ENCODE measurements at places on chromosomes 11 and 22.

GRCh38 chr22:49429066-49429465 lies 398.6 kb downstream of the BRD1 start:
- no peak for DNase-seq

DNA sequence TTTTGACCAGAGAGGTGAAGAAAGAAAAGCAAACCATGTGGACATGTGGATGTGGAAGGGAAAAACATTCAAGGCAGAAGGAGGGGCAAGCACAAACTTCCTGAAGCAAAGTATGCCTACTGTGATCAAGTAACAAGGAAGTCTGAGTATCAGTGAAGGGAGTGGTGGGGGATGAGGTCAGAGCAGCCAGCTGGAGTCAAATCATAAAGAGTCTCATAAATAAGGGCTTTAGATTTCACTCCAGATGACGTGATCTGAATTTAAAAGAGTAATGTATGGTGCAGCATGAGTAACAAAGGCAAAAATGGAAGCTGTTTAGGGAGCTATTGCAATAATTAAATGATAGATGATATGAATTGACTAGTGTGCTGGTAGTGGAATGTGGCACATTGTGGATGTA lies 665.4 kb upstream of the CCDC90B start:
- no peak for DNase-seq

GRCh38 chr11:12192794-12193514 lies 82.6 kb downstream of the MICAL2 start:
- DNase-seq: no peak

DNA sequence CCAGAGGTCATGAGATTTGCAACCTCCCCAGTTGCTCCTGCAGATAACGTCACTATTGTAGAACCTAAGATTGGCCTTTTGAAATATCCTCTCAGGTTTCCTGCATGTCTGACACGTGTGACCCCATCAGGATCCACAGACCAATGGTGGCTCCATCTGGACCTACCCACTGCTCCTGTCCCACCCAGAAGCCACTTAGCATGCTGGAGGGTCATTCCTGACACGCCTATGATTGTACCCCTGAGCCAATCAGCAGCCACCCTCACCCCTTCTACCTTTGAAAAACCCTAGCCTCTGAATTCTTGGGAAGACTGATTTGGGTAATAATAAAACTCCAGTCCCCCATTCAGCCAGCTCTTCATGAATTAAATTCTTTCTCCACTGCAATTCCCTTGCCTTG lies 20.1 kb upstream of the NARS2 start:
- no peak for DNase-seq

DNA sequence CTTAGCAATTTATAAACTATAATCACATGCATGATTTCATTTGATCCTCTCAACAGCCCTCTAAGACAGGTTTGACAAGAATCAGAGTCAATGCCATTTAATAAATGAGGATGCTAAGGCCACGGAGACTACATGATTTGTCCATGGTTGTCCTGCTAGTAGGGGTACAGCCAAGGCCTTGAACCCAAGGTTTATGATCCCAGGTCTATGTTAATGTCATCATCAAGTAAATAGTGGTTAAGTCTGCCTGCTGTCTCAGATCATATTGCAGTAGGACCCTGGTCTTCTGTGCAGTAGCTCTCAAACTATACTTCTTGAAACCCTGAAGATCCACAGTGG lies 17.7 kb upstream of the SYTL2 start:
- DNase-seq: no peak

- no peak for DNase-seq
Observed at GRCh38 chr22:44752285-44753188, at the start of gene ARHGAP8. ARHGAP8 (plus strand) TSS chr22:44752575; CDS start chr22:44786528, 33,953 bp downstream.

DNA sequence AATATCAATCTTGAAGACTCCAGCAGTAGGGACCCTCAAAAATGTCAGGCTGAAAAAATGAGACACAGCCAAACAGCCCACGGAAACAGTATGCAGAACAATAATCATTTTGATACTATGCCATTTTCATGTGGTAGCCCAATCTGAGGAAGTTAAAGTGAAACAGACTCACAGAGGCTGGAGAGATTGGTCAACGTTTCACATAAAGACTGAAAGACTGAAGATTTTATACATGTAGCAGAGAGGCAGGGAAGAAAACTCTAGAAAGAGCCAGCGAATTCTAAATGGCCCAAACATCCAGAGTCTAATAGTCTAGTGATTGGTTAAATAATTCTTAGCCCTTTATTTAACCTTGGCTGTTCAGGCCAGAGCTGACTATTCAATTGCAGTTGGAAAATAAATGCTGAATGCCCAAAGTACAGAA lies 49.4 kb downstream of the MAML2 start:
- no peak for DNase-seq

DNA sequence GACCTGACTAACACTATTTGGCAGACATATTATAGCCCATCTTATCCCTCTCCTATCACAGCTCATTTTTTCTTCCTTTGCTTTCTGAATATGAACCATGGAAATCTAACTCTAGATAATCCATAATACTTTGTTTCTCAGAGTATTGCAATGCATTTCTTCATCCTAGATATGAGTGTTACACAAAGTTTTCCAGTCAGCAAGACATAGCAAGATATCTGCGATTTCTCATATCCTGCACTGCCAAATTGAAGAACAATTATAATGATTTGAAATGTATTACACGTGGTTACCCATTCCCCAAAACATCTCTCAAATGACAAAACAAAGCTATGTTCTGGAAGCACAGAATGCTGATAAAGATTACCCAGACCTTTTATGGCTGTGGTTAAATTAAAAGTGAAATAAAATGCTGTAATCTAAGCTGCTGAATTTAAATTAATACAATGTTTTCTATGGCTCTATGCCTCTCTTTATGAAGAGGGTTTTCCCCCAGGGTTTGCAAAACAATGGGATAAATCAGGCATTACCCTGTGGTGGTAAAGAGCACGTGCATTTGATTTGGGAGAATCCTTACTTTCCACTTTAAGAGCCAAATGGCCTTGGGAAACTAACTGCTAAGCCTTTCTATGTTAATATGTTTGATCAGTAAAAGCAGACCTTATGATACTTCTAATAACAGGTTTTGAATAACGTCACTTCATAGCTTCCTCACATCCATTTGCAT lies 1291.0 kb upstream of the CNTN5 start:
- no peak for DNase-seq

DNA sequence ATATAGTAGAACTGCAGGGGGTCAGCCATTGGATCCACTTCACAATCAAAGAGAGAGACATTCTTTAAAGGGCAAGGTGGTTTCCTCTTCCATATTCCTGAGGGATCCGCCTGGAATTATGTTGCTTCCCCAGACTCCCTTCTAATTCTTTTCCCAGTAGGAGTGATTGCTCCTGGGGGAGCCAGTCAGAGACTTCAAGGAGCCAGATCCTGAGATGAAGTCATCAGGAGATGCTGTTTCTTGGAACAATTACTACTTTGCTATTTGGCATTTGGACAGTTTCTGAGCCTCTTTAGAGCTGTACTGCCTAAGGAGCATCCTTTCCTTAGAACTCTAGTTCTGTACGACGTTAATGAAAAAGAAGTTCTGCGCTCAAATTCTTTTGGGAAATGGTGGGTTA lies 1.9 kb upstream of the OR9Q2 start:
- no peak for DNase-seq

- DNase-seq: no peak
Observed at GRCh38 chr11:5230266-5230665, 3.4 kb upstream of the HBB start.

GRCh38 chr22:45425101-45425500 lies 11.6 kb downstream of the RIBC2 start:
- no peak for DNase-seq

DNA sequence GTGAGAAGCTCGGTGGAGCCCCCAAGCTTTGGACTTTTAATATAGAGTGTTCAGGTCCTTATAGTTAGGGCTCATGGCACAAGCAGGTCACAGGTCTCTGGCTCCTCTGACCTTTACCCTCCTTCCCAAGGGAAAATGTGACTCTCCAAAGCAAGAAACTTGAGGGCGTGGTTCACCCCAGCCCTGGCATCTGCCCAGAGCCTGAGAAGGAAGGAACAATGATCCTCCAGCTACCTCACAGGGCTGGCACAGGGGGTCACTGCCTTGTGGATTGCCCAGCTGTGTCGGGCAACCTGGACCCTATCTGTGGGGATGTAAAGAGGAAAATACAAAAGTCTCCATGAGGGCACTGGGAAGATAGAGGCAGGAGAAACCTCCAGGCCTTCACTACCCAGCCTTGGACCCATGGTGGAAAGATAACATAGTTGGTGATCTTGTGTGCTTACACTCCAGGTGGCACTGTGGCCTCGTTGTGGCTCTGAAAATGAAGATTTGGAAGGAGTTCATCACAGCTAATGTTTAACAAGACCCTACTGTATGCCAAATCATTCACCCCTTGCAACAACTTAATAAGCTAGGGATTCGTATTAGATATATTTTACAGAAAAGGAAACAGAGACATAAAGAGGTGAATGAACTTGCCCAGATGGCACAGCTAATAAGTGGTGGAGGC lies 3.8 kb upstream of the ZNF195 start:
- DNase-seq: no peak

GRCh38 chr11:70511345-70511744 lies 113.0 kb downstream of the CTTN start:
- no peak for DNase-seq

GRCh38 chr11:19868871-19869270 lies 156.2 kb downstream of the NAV2 start:
- no peak for DNase-seq

DNA sequence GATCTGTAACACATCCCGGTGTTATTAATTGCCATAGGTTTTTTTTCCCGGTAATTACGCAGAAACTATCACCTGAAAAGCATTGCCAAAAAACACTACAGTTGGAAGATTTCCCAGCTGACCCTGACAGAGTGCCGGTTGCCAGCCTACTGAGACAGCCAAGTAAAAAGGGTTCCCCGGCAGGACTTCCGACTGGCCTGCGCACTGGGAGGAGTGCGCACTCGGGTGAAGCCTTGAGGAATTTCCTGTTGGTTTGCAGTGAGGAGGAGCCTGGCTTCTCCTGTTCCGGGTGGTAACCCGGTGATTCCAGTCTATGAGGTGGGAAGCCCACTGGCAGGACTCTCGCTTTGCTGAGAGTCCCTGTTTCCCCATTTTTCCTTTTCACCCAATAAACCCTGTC lies 52.1 kb downstream of the CNTF start:
- no peak for DNase-seq

- DNase-seq: peak; percentile 45
Observed at GRCh38 chr22:40289991-40290459, 56.3 kb upstream of the ADSL start.

- DNase-seq: no peak
Observed at GRCh38 chr11:1541474-1542204, 30.4 kb downstream of the DUSP8 start.

GRCh38 chr11:86524620-86525352 lies 147.6 kb downstream of the ME3 start:
- no peak for DNase-seq

GRCh38 chr11:133817449-133817848 lies 27.9 kb downstream of the SPATA19 start:
- DNase-seq: no peak

DNA sequence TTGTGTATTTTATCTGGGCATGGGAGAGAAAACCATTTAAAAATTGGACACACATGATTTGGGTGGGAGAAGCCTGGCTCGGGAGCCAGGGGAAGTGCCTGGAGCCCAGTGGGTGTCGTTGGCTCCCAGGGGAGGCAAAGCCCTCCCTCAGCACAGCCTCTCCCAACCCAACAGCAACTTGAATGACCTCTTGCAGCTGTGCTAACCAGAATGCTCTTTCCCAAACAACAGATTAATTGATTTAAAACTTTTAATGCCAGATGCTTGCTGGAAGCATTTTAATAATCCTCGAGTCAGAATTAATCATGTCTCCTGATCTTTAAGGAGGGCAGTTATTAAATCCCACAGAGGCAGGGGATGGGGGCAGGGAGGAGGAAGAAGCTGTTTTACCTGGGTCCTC lies 401.6 kb downstream of the BUD13 start:
- no peak for DNase-seq

GRCh38 chr11:131759140-131759539 lies 388.7 kb downstream of the NTM start:
- no peak for DNase-seq

DNA sequence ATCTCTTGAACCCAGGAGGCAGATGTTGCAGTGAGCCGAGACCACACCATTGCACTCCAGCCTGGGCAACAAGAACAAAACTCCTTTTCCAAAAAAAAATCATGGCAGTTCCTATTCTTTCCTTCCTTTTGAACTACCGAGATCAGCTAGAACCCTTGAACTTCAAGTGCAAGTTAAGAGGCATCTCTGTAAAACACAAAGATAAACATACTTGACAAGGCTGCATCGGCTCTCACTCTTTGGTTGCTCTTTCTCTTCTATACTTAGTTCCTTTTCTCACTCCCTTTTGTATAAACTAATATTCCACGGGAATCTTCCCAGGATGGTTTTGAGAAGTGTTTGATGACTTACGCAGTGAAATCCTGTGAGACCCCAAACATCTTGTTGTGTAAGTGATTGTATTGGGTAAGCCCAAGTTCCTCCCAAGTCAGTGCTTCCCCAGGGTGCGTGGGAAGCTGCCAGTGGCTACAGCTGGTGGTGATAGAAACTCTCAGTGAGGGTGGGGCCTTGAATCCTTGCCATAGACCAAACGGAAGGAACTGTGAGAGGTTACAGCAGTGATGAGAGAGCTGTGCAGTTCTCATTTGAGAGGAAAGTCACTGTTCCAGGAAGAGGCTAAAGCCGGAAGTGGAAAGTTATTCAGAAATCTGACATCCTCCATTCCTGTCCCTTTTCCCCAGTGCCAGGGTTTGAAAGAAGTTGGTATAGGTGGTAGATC lies 24.1 kb upstream of the CDC42EP2 start:
- DNase-seq: no peak

DNA sequence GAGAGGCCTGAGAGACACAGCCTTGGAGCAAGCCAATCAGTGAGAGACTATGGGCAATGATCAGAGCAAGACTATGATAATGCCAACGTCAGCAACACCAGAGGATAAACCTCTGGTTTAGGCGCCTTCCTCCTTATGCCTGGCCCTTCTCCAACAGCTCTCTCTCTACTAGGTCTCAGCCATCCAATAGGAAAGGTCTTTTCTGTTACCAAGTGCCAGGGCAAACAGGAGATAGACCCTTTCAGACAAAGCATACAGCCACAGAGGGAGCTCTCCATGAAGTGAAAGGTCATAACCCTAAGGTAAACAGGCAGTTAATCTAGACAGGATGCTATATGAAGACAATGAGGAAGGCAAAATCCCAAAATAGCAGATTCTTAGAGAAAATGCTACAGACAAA lies 9.5 kb downstream of the STK33 start:
- DNase-seq: no peak

GRCh38 chr11:118917481-118918127 lies 8.1 kb downstream of the BCL9L start:
- DNase-seq: no peak

DNA sequence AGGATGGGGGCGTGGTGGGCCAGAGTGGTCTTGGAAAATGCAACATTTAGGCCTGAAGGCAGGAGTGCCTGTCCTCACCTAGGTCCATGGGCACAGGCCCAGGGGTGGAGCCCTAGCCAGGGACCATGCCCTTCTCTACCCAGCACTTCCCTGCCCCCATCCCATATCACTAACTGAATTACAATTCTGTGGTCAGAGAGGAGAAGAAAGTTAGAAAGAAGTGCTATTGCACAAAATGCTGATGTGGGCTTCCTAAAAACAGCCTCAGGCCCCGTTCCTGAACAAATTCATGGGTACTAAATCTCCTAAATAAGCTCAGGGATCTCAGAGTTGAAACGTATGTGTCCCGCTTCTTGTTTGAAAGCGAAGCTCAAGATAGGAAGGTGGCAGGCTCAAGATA lies 3.5 kb upstream of the ASRGL1 start:
- DNase-seq: no peak

- DNase-seq: no peak
Observed at GRCh38 chr22:29780748-29781676, 13.8 kb downstream of the UQCR10 start.

Data from stimulated activated CD4-positive, alpha-beta T cell treated with anti-CD3 and anti-CD28 coated beads, Interleukin-15, amount 100 ng/mL, for 1 hour (primary cell).